Endothelial cell of umbilical vein (primary cell): ENCODE measurements at places on chromosomes 13 and 19. TPM values are rescaled to one million over a fixed set of nuclear protein-coding genes. Genes with fewer than 3 reads are reported as not detected.

RASAL3 gene
- 4.1 and 4.3 TPM in 2 replicates for total RNA-seq

TEX101 gene
- not detected in 2 replicates for total RNA-seq

DNA sequence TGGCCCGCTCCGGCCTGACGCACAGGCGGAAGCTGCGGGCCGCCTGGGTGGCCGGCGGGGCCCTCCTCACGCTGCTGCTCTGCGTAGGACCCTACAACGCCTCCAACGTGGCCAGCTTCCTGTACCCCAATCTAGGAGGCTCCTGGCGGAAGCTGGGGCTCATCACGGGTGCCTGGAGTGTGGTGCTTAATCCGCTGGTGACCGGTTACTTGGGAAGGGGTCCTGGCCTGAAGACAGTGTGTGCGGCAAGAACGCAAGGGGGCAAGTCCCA, 4.4 kb downstream of the FFAR1 start:
- H3K4me1 ChIP-seq, result no peaks in the 10 kb centered on the region

DNA sequence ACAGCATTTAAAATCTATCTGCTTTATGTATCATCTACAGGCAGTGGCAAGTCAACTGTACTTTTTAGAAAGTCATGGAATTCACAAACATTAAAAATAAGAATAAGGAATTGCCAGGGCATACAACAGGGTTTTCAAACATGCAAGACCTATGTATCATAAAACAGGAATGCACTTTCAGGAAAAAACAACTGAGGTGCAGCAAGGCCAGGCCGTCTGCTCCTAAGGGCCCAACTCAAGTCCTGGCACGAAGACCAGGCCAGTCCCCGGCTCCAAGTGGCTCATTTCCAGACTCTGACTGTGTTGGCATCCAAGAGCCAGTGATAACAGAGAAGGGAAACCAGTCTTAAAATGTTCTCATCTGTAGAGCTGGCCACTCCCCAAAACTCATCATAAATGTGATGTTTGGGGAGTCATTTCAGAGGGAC, 7.1 kb downstream of the RFX2 start:
- DNase-seq, result peak; percentile 98
- peaks cover 50% of the 10 kb centered on the region for H3K4me1 ChIP-seq
- no peaks in the 10 kb centered on the region for H3K27me3 ChIP-seq
- no peaks in the 10 kb centered on the region for H3K36me3 ChIP-seq
- no peak overlapping the region for H3K4me3 ChIP-seq

DNA sequence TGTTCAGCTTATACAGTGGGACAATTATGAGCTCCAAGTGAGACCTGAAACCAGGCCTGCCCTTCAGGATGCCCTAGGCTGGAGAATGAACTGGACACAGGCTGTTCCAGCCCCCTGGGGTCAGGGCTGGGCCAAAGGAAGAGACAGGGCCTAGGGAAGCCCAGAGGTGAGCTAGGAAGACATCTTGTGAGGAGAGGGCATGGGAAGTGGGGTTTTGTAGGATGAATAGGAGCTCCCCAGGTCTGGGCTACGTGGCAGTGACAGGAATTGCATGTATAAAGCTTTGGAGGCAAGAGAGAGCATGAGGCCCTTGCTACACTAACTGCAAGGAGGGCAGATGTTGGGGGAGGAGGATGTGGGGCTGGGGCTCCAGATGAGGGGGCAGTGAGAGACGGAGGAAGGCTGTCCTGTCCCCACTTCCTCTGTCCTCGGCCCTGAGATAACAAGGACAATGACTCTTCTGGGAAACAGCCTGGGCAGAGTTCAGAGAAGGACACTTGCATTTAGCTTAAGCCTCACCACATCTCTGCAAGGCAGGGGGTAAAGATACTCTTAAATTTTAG, 1.5 kb upstream of the TBXA2R start:
- H3K4me1 ChIP-seq, result peaks cover 23% of the 10 kb centered on the region
- peak overlapping the region; percentile 34 for H3K27ac ChIP-seq
- no peaks in the 10 kb centered on the region for H3K27me3 ChIP-seq
- no peak for DNase-seq
- peaks cover 11% of the 10 kb centered on the region for H3K36me3 ChIP-seq

DNA sequence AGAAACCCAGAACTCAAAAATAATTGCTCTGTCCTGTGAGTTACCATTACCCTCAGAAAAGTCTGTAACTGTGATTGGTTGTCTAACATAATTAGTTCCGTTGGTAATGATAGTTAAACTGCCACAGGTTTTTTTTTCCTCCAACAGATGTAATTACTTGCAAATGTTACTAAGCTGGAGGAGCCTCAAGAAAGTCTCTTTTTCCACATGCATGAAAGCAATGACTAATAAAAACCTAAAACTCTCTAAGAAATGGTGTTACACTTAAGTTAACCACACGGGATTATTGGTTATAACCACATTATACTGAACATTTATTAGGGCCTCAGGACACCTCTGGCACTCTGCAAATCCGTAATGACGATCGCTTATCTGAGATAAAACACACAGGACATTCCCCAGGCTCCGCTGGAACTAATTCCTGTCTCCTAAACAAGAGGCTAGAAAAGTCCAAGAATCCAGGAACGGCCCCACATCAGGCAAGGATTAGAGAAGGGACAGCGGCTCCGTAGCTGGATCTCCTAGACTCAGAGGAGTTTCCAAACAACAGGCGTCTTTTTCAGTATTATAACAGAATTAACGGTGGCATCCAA, 753 bp downstream of the ZNF235 start:
- H3K27ac ChIP-seq, result peak overlapping the region; percentile 63
- H3K27me3 ChIP-seq, result no peaks in the 10 kb centered on the region
- H3K36me3 ChIP-seq, result no peaks in the 10 kb centered on the region

- H3K27ac ChIP-seq, result no peak overlapping the region
- H3K27me3 ChIP-seq, result no peaks in the 10 kb centered on the region
- H3K4me3 ChIP-seq, result no peak overlapping the region
- H3K36me3 ChIP-seq, result no peaks in the 10 kb centered on the region
These were observed 232.9 kb upstream of the STARD13 start for GRCh38 chr13:33518452-33518851.

DNA sequence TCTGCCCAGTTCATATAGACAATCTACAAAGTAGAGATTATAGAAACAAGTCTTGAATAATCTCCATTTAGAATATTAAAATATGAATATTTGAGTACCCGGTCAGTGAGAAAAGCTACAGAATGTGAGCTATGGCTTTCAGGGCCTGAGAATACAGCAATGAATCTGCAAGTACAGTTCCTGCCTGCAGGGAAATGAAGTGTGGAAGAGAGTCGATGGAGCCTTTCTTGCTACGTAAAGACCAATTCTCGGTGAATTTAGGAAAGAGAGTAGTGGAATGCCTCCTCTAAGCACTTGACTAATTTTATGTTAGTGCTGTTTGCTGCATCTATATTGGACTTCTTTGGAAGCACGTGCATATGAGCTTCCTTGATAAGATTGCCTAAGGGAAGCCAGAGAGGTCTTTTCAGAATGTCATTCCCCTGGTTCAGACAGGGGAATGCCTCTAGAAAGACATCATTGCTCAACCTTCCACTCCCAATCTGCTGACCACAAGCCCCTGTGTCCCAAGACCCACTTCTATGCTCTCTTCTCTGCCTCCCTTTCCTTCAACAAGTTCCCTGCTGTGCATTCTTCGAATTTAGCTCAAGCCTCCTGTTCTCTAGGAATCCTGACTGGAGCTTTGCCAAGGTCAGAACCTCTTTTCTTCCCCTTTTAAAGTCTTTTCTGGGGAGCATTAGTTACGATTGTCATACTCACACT, 41.9 kb downstream of the GPC6 start:
- H3K27ac ChIP-seq, result no peak overlapping the region
- no peaks in the 10 kb centered on the region for H3K4me1 ChIP-seq
- DNase-seq, result no peak
- H3K36me3 ChIP-seq, result no peaks in the 10 kb centered on the region
- H3K27me3 ChIP-seq, result no peaks in the 10 kb centered on the region

DNA sequence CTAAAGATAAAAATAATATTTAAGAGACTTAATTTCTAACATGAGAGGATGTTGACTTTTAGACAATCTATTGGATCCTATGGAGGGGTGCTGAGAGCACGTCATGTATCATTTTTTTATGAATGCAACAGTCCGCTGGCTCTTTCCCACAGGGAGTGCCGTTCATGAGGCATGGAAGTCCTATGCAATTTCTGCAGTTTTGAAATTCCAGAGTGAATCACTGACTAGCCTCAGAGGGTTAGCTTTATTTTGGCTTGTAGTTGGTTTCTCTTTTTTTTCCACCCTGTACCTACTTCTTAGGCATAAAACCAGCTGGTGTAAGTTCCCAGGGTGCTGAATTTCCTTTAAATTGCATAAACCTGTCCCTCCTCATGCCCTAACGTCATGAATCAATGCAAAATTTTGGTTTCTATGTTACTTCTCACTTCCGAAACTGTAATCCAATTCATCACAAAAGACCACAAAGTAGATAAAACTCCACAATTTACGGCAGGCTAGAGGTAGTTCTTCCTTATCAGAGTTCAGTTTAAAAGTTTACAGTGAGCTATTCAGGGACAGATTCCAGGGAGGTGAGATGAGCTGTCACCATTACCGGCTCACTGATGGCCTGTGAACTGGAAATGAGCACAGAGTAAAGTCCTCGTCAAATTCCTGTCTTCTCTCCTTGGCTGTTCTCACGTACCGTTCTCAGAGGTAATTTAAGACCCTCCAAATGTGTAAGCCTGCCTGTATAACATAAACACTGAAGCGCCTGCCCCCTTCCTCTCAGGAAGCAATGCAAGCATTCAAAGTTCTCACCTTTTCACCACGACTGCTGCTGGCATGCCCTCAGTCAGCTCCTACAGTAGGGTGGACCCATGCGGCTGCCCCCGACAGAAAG, 216.6 kb upstream of the SLC10A2 start:
- no peaks in the 10 kb centered on the region for H3K4me1 ChIP-seq
- no peak for DNase-seq
- H3K36me3 ChIP-seq, result no peaks in the 10 kb centered on the region
- no peak overlapping the region for H3K27ac ChIP-seq
- no peaks in the 10 kb centered on the region for H3K27me3 ChIP-seq

- H3K4me3 ChIP-seq, result no peak overlapping the region
- H3K27me3 ChIP-seq, result no peaks in the 10 kb centered on the region
- H3K27ac ChIP-seq, result no peak overlapping the region
- H3K4me1 ChIP-seq, result peaks cover 2% of the 10 kb centered on the region
- DNase-seq, result no peak
- no peaks in the 10 kb centered on the region for H3K36me3 ChIP-seq
These were observed 5.8 kb downstream of the ZNF444 start for GRCh38 chr19:56146904-56147303.

- H3K27ac ChIP-seq, result no peak overlapping the region
- H3K4me3 ChIP-seq, result no peak overlapping the region
- H3K27me3 ChIP-seq, result no peaks in the 10 kb centered on the region
- H3K4me1 ChIP-seq, result peaks cover 10% of the 10 kb centered on the region
These were observed 4.9 kb downstream of the MED26 start for GRCh38 chr19:16623066-16623465.

GRCh38 chr19:5436106-5436947, 18.9 kb upstream of the ZNRF4 start:
- H3K27me3 ChIP-seq, result no peaks in the 10 kb centered on the region
- no peak overlapping the region for H3K4me3 ChIP-seq
- H3K36me3 ChIP-seq, result no peaks in the 10 kb centered on the region
- no peak for DNase-seq
- H3K27ac ChIP-seq, result no peak overlapping the region
- no peaks in the 10 kb centered on the region for H3K4me1 ChIP-seq

DNA sequence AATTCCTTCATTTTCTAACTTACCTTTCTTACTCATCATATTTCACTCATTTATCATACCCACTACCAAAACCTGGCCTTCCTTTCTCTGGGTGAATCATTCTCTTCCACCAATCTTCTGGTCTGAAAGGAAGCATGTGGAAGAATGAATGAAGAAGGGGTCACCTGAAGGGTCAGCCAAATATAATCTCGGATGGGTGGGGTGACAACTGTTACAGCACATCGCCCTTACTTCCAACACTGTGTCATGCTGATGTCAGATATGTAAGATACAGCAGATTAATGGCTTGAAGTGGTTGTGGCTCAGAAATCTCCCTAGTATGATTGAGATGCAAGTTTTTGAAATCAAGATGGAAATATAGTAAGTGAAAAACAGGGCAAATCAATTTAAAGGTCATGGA, 401.7 kb upstream of the HTR2A start:
- no peak overlapping the region for H3K4me3 ChIP-seq
- no peaks in the 10 kb centered on the region for H3K4me1 ChIP-seq
- no peaks in the 10 kb centered on the region for H3K27me3 ChIP-seq
- DNase-seq, result no peak

DNA sequence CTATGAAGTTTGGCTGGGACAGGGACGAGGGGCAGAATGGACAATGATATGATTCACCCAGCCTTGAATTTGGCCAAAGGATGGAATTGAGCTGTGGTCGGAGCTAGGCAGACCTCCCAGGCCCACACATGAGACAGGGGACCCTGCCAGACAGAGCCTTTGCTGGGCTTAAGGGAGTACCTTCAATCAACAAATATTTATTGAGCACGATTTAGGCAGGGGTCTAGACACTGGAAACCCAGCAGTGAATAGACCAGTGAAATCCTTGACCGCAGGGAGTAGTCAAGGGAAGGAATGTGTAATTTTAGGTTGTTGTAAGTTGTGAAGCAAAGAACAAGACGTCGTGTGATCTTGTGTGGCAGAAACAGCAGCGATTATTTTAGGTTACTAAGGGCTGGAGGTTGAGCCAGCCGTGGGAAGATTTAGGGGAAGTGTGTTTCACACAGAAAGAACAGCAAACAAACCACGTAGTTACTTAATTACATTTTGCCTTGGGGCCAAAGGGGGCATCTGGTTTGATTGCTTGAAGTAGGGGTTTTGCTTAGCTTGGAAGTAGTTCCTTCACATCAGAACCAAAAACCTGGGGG, 16.9 kb upstream of the AP1M2 start:
- peak overlapping the region; percentile 93 for H3K4me3 ChIP-seq
- peaks cover 25% of the 10 kb centered on the region for H3K4me1 ChIP-seq
- DNase-seq, result peak; percentile 79
- H3K36me3 ChIP-seq, result no peaks in the 10 kb centered on the region
- no peaks in the 10 kb centered on the region for H3K27me3 ChIP-seq
